ENCODE measurements at places on chromosomes 1 and 21.

DNA sequence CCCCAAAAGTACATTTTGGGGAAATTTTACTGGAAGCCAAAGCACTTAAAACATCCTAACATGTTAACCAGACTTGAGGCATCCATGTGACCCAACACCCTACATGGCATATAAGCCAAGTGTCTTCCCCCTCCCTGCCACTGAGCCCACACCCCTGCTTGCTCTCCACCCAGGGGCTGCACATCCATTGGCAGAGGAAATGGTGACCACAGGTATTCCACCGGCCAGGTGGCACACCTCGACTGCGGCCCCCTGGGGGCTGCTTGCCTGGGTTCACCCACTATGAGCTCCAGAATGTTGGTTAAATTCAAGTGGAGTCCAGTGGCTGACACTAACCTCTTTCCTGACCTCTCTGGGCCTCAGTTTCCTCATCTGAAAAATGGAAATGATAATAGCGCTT is 64.4 kb upstream of the FAM20B start:
- no peak for DNase-seq

DNA sequence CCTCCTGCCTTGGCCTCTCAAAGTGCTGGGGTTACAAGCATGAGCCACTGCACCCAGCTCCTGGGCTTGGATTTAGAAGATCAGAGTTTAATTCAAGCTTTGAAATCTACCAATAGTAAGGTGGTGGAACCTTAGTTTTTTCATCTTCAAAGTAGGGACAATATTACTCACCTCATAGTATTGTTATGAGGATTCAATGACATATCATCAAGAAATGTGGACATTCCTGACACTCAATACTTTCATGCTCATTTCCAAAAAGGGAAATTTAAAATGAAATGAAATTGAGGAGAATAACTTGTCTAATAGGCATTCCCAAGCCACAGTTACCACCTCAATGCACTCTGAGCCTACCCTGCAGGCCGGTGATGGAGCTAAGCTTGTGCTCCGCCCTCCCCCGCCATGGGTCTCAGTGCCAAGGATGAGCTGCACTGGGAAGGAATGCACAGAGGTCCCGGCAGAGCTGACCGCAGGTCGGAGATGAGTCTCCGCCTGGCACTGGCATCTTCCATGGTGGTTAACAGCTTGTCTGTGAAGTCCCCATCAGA is 56.5 kb upstream of the BCAR3 start:
- DNase-seq = peak; percentile 87

- DNase-seq = no peak
Measured at GRCh38 chr1:38269923-38270848, 223.6 kb upstream of the POU3F1 start.

DNA sequence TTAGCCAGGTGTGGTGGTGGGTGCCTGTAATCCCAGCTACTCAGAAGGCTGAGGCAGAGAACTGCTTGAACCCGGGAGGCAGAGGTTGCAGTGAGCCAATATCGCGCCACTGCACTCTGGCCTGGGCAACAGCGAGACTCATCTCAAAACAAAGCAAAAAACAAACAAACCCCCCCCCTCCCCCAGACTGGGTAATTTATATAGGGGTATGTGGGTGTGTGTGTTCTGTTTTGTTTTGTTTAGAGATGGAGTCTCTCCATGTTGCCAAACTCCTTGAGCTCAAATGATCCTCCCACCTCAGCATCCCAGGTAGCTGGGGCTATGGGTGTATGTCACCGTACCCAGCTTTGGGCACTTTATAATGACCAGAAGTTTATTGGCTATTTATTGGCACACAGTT is 73.6 kb downstream of the SLC27A3 start:
- no peak for DNase-seq

DNA sequence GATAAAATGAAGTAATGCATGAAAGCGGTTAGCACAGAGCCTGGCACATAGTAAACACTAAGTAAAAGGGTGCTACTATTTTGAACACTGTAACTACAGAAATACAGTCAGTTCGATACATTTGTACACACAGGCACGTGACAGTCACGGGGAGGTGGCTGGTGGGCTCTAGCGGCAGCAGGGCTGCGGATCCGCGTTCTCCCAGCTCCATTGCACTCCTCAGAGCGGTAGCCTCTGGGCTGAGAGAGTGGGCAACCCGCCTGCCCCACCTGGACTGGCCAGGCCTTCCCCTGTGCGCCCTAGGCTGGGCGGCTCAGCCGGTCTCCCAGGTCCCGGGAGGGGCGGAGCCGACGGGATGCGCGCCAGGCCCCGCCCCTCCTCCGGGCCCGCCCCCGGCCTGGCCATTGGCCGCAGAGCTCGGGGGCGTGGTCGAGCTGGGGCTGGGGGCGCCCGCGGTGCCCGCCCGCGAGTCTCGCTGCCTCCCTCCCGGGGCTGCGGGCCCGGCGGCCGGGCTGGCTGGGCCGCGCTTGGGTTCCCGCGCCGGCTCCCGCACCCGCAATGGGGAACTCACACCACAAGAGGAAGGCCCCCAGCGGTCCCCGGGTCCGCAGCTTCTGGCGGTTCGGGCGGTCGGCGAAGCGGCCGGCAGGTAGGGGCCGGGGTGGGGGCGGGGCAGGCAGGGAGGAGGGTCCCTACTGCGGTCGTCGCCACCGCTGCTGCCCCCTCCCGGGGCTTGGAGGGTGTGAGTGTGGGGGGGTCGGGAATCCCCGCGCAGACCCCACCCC is 51.2 kb upstream of the SYNC start:
- DNase-seq = peak; percentile 59

- peak; percentile 15 for DNase-seq
Measured at GRCh38 chr1:114509596-114510273, 1.3 kb downstream of the TRIM33 start.

DNA sequence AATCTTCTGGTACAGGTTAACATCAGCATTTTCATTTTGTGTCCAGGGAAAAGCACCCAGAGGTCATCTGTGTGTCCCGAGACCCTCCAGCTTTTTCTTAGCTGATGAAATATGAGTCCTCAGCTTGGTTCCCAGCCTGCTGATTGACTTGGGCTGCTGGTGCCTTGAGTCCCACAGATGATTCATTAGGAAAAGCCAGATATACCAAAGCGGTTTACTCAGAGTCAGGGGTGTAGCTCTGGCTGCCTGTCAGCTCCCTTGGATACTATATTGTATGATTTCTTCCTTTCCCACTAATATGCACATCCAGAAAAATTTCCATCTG is 43.7 kb upstream of the MAB21L3 start:
- peak; percentile 92 for DNase-seq

GRCh38 chr1:167881786-167882185 is 32.1 kb downstream of the ADCY10 start:
- DNase-seq = no peak

DNA sequence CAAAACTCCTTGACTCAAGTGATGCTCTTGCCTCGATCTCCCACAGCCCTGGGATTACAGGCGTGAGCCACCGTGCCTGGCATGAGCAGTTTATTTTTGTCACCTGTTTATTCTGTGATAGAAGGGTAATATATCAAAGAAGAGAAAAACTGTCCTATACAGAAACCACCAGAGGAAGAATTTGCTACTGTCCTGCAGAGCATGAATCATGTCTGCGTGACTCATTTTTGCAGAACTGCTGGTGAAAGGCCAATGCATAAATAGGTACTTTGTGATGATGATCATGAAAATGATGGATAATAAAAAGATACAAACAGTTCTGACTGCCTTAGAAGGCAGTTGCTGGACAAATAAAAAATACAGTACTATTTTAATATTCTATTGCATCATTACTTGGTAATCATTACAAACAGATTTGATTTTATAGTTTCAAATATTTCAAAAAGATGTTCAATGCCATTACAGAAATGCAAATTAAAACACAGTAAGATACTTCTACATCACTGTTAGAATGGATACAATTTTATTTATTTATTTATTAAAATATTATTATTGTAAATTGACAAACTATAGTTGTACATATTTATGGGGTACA is 26.5 kb downstream of the RIPPLY3 start:
- DNase-seq = peak; percentile 81

- no peak for DNase-seq
Measured at GRCh38 chr1:19367584-19368041, 55.5 kb downstream of the SLC66A1 start.

GRCh38 chr1:102732927-102733326 is 375.4 kb downstream of the COL11A1 start:
- peak; percentile 42 for DNase-seq

- no peak for DNase-seq
Measured at GRCh38 chr1:152436593-152437496, 22.8 kb upstream of the CRNN start.

GRCh38 chr1:246435421-246436041 is 71.5 kb downstream of the SMYD3 start:
- DNase-seq = peak; percentile 53

- DNase-seq = peak; percentile 40
Measured at GRCh38 chr1:109170035-109170764, 43.5 kb upstream of the SARS1 start.

DNA sequence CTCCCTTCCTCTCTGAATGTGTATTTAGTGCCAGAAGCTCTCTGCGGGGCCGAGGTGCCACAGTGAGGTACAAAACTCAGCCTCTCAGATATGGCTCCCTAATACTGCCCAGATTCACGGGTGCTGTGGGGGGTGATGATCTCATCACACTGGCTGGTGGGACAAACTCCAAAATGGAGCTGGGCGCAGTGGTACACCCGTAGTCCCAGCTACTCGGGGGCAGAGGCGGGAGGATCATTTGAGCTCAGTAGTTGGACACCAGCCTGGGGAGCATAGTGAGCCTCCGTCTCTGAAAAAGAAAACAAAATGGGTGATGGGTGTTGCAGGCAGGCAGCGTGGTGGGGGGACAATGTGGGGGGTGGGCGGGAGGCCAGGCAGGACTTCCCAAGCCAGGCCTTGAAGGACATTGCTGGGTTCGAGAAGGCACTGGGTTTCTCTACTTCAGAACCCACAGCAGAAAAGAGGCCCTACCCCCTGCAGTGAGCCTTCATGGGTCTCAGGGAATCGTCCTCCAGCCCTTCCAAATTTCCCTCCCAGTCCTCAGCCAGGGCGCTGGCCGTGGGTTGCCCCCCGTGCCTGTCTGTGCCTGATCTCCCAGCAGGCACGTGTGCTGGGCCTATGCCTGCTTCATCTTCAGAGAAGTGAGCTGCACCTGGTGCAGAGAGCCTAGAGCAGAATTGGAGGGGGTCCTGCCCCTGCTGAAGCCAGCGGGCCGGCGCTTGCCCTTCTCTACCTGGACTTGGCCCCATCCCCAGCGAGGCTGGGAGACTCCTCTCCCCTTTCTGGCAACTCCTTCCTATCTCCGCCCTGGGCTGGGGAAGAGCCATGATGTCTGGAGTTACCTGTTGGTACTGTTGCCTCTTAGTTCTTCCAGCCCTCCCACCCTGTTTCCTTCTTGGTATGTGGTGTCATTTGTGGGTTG is 14.0 kb downstream of the H6PD start:
- DNase-seq = no peak

GRCh38 chr21:25371841-25372425 is 235.3 kb downstream of the MRPL39 start:
- DNase-seq = no peak

- no peak for DNase-seq
Measured at GRCh38 chr21:46456750-46457149, 1.9 kb upstream of the DIP2A start.

- DNase-seq = no peak
Measured at GRCh38 chr1:202810193-202810614, 550 bp upstream of the PCAT6 start.

- DNase-seq = peak; percentile 88
Measured at GRCh38 chr21:29208682-29209059, 78.2 kb downstream of the MAP3K7CL start.

DNA sequence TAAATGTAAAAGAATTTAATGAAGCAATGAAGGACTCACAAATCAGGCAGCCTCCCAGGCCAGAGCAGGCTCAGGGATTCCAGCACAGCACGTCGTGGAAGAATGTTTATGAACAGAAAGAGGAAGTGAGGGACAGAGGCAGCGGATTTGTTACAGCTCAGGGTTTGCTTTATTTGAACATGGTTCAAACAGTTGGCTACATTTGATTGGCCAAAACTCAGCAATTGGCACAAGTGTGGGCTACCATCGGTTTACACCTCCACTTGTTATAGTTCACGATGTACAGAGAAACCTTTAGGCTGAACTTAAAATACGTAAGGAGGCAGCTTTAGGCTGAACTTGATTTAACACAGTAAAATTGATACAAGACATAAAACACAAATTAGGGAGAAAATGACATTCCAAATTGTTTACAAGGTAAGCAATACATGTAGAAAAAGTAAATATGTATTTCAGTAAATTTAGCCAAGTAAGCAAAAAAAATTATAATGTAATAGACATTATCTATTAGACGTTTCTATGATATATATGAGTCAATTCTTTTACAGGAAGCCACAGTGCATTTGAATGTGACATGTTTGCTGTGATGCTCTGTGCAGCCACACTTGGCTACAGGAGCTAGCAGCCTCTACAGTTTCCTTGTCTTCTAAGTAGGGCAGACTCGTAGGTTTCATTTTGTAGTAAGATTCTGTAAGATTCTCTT is 126.5 kb downstream of the ADSS2 start:
- peak; percentile 69 for DNase-seq

DNA sequence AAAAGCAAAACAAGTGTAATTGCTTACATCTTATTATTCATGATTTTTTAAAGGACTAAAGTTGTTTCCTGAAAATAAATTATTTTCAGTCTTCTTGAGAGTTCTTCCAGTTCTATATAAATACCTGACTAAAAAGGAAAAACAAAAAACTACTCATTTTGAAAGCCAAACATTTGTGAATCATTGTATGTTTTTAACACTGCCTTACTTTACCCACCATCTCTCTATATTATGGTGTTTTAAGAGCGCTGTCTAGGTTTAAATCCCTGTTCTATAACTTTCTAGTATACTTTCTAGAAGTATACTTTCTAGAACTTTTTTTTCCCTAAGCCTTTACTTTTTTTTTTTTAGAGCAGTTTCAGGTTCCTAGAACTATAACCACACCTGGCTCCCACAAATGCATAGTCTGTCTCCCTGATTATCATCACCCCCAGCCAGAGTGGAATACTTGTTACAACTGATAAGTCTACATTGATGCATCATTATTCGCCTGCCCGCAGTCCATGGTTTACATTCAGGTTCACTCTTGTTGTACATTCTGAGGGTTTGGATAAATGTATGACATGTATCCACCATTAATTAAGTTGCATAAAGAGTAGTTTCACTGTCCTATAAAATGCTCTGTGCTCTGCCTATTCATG is 9.8 kb downstream of the RSBN1 start:
- no peak for DNase-seq
